Fibroblast of upper back skin (primary cell): ENCODE measurements at places on chromosomes 6 and 20.

- peak; percentile 66 for DNase-seq
These were observed 27.0 kb upstream of the ETV7 start for GRCh38 chr6:36414481-36414880.

DNA sequence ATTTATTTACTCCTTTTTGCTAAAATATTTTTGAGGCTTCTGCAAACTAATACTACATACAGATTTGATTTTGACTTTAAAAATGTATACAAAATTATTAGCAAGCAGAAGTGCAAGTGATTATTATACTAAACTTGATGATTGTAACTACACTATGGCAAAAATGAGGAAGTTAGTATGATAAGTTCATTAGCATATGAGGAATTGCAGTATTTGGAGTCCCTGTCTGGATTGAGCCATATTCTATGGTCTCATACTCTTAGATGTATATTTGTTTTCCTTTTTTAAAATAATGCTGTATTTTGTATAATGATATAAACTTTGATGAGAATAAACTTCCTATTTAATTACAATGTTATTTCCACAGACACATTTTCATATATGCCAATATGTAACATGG is 13.9 kb downstream of the CRISP3 start:
- DNase-seq = no peak

DNA sequence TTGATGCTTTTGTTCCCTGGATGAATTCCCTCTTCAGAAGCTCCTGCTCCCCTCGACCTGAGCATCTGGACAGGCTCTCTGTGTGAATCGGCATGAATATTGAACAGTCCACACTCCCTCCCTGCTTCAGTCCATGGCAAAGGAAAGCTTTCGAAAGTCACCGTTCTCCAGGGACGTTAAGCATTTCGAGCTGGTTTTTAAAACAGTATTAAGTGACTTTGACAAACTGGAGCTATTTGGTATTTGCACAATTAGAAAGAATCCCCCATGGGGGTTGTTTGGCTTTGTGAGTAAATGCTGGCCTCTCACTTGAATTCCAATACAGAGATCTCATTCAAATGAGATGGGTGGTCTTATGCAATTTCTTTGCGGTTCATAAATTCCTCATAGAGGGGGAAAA is 85.3 kb upstream of the TIAM2 start:
- DNase-seq = peak; percentile 92

GRCh38 chr6:36226438-36227047 is 30.0 kb downstream of the BRPF3 start:
- no peak for DNase-seq

DNA sequence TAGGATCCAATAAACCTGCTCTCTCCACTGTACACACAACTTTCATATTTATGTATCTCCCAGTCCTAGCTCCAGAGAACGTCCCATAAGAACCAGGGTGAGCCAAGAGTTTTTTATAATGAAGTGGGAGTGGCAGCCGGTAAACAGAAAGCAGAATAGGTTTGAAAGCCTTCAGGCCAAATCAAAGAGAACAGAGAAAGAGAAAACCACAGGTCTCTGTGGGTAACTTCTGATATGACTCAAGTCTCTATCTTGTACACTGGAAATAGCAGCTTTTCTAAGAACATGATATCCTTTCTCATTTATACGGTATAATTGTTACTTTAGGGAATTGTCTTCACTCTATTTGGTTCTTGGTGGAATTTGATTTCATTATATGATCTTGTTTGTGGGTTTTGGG is 273.6 kb downstream of the PACRG start:
- DNase-seq = peak; percentile 23

- no peak for DNase-seq
These were observed 25.7 kb downstream of the ZNF391 start for GRCh38 chr6:27414300-27414699.

DNA sequence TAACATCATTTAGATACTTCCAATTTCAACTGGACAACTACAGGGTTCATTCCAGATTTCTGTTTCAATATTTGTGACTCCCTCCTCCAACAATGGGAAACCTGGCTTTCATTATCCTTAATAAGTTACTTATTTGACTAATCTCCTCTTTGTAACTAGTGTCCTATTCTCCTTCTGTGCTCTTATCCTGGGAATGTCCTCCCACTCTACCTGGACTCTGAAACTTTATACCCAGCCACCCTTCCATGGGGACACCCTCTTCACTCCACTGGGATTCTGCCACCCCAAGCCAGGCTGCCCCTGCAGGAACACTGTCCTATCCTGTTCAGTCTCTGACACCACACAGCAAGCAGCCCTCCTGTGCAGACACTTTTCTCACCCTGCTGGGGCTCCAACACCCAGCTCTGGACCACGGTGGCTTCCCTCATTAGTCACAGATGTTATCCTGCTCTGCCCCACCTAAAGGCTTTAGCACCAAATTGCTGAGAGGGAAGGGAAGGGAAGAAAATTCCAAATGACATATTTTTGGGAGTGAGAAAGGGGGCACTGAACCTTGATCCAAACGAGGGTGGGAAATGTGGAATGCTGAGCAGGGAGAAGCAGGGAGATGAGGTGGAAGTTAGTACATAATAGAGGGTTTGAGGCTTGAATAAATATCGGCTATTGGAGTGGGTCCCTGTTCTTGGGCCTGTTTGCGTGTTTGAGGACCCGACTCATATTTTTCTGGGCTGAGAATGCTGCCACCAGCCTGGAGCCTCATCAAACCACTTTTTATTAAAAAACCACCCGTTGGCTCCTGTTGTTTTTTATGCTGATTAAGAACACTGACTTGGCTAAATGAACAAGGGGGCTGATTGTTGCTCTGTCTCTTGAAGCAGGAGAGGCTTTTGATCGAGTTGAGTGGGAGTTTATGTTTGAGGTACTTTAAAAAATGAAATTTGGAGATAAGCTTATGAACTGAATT is 54.0 kb upstream of the AKIRIN2 start:
- peak; percentile 24 for DNase-seq

DNA sequence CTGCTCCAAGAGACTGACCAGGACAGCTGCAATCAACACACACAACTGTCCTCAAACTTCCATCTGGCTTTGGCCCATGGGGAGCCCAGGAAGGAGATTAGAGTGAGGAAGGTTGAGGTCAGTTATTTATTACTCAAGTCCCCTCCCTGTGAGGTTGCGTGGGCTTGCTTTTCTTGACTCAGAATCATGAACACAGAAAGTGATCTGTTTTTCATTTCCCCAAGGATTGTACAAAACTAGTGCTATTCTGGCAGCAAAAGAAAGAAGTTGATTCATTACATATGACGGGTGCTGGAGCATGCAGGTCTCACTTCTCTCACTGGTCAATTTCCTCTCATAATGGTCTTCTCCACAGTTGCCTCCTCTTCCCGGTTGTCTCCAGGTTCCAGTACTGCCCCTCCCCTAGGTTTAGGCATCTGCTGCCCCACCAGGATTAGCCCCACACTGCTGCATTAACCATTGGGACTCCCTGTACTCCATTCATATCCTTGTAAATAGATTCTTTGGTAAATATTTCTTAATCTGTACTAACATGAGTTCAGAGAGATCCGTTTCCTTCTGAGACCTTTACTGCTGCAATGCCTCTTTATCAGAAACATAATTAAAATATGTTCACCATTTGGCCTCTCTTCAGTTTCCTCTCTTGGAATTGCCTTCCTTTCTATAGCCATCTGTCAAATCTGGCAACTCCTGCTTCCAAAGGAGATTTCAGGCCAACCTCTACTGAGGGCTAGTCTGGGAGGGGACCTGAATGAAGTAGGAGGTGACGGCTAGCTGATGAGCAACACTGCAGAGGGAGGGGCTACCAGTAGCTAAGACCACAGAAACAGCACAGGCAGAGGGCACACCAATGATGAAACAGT is 888.8 kb downstream of the QKI start:
- peak; percentile 57 for DNase-seq

DNA sequence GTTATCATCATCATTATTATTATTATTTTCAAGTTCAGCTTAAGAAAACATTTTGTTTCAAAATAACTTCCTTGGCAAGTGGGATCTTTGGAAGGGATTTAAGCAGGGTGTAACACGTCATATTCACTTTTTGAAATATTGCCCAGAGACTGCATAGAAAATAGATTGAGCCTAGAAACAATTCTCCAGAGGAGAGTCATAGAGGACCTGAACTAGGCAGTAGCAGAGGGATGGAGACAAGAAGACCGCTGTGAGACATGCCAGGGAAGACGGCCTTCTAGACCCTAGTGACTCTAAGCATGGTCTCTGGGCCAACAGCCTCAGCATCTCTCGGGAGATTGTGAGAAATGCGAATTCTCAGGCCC is 55.5 kb downstream of the EDN1 start:
- DNase-seq = no peak

DNA sequence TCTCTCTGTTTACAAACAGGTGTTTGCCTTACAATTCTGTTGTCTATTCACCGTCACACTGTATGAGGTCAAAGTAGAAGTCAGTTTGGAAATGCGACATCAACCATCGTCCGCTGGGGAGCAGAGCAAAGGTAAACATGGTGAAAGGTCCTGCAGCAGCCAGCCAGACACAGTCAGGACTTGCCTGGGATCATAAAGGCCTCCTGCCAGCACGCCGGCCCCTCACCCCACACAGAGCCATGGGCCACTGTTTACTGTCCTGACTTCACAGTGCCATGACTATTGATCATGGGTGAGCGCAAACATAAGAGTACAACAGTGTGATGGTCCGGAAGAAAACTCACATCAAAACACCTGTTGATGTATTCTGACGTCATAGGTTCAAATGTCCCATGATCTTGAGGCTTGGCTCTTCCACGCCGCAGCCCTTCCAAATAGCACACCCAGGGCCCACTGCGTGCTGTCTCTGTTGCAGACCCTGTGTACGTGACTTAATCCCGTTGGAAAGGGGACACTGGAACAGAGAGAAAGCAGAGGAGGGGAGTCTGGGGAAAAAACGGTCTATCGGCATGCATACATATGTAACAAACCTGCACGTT is 16.9 kb upstream of the PPP1R3G start:
- no peak for DNase-seq

DNA sequence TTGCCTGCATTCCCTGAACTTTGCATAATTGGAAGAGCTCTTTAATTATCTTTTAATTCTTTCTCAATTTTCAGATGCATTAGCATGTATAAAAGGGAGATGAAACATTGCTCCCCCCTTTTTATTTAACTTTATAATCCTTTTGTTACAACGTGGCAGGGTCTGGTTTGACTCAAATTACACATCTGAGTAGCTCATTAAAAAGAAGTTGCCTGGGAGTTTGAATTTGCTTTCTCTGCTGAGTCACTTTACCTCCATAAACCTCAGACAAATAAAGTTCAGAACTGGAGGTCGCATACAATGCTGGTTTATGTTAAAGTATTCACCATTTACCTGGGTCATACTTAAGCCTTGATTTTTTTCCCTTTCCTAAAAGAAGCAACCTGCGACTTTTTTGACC is 495.2 kb downstream of the PREX1 start:
- peak; percentile 58 for DNase-seq

DNA sequence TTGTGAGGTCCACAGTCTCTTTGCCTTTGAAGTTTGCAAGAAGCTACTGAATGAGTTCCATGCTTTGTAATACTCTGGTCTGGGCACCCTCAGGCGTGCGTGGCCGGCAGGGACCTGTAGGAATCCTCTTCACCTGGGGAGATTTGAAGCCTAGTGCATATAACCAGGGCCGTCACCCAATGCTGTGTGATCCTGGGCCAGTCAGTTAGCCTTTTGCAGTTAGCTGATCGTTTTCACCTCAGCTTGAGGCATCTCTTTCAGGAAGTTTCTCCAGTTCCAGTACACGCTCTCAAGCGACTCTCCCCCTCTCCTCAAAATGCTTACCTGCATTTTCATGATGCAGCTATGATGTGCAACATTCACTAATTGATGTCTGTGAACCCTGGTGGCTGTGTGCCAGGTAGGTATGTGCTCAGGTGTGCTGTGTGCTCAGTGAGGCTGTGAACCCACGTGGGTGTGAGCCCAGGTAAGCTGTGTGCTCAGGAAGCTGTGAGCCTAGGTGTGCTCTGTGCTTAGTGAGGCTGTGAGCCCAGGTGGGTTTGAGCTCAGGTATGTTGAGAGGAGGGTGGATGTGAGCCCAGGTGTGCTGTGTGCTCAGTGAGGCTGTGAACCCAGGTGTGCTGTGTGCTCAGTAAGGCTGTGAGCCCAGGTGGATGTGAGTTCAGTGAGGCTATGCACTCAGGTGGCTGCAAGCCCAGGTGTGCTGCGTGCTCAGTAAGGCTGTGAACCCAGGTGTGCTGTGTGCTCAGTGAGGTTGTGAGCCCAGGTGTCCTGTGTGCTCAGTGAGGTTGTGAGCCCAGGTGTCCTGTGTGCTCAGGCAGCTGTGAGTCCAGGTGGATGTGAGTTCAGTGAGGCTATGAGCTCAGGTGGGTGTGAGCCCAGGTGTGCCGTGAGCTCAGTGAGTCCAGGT is 120.4 kb downstream of the PHACTR3 start:
- DNase-seq = no peak

DNA sequence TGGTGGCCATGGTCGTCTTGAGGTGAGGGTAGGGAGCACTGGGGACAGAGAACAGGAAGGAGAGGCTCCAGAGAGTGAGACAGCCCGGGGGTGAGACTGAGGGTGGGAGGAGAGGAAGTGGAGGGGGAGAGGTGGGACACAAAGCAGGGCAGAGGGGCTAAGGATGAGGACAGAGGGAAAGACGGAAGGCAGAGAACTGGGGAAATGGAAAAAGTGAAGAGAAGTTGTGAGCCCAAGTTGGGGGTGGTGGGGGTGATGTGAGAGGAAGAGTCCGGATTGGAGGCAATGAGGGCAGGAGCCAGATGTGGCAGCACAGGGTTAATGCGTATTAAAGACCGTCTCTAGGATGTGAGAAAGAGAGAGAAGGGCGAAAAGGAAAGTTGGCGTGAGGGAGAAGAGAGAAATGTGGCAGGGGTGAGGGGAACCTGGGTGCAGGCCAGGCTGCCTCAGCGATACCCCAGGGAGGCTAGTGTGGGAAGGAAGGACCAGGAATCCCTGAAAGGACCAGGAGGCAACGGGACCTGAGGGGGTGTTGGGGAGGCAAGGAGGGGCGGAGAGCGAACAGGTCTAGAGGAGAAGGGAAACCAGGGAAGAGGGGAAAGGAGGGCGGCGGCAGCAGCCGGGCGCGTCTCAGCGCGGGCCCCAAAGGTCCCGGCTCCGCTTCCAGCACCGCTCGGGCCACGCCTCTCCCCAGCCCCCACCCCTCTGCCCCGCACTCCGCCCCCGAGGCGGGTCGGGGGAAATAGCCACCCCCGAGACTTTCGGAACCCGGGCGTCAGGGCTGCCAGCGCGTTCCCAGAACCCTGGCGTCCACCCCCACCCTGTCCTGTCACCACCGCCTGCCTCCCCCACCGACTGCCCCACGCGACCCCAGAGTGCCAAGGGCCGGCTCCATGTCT is at the start of gene PPP1R18:
Gene PPP1R18 (minus strand): TSS at position 637 of the 899 bp plus-strand sequence. CDS start 627 bp downstream, at position 10.
- peak; percentile 57 for DNase-seq

DNA sequence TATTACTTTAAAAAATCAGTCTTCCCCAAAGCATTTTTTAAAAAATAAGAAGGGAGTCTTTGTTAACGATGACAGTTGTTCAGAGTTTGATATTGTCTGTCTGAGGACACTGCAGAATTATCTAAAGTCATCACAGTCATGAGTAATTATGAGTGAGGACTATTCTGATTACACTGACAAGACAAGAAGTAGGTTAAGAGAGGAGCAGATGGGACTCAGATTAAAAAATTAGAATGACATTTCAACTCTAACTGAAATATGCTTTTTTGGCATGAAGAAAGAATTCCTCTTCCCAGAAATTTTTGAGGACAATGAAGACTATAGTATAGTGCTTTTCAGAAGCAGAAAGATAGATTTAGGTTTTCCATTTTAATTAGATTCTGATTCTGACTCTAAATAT is 456.5 kb downstream of the EPHA7 start:
- DNase-seq = no peak

GRCh38 chr20:62275219-62275618 is 27.6 kb upstream of the ADRM1 start:
- DNase-seq = no peak
